ENCODE measurements at places on chromosomes 6 and 20. TPM values are rescaled to one million over a fixed set of nuclear protein-coding genes. Genes with fewer than 3 reads are reported as not detected.

The EGFL8 gene
- 2.3 TPM for total RNA-seq

The OPRM1 gene
- total RNA-seq: not detected

The MDFI gene
- 2.9 TPM for total RNA-seq

The COL10A1 gene
- not detected for total RNA-seq

The RPS21 gene
- total RNA-seq: 2,233 TPM

The SCRT2 gene
- not detected for total RNA-seq

The CDH26 gene
- 1.3 TPM for total RNA-seq

The FNDC11 gene
- total RNA-seq: 0.39 TPM
